T1000 (cell line): ENCODE measurements at places on chromosomes 7 and 10.

DNA sequence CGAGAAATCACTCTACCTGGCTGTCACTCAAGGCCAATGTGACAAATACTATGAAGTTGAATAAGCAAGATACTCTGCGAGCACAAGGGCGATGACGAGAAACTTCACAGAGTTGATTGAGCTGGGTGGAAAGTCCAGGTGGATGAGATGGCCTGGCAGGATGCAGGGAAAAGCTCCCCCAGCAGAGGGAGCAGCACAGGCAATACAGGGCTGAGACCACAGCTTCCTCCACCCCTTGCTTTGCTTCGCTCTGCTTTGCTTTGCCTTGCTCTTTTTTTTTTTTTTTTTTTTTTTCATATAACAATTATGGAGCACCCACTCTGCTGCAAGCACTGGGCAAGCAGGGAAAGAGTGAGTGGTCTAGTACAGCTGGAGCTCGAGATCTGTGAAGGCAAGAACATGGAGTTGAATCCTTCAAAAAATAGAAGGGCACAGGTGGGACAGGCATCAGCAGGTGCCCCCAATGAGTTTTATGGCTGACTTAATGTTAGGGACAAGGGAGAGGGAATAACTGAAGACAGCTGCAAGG lies 88.3 kb downstream of the CABCOCO1 start:
- peak; percentile 21 for DNase-seq

DNA sequence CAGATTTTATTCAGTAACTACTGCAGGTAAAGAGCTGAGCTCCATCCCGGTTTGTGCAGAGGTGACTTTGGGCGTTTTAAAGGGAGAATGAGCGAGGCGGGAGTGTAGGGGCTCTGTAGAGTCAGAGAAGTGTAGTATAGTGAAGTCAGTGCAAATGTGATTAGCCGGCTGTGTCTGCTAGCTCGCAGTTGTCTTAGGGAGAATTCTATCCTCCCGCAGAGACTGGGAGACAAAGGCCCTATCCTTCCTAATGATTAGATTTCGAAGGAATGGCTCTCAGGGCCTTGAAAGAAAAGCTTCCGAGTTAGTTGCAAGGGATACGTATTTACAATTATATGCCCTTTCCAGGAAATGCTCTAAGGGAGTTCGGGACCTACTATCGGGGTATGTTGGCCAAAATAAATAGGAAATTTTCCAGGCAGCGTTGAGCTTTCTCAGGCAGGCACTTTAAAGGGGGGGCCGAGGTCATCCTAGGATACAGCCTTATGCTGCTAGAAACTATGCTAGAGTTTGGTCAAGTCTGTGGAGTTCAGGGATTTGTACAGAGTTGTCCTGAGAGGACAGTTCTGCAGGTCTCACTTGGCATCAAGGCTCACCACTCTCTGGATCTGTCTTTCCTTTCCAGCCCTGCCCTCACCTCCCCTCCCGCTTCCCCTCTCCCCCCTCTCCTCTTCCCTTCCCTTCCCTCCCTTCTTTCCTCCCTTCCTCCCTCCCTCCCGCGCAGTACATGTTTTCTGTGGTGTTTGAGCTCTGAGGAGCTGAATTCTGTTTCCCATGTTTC lies 825 bp downstream of the MRPL32 start:
- DNase-seq: no peak

GRCh38 chr10:126227762-126228134 lies 160.5 kb downstream of the ADAM12 start:
- no peak for DNase-seq

DNA sequence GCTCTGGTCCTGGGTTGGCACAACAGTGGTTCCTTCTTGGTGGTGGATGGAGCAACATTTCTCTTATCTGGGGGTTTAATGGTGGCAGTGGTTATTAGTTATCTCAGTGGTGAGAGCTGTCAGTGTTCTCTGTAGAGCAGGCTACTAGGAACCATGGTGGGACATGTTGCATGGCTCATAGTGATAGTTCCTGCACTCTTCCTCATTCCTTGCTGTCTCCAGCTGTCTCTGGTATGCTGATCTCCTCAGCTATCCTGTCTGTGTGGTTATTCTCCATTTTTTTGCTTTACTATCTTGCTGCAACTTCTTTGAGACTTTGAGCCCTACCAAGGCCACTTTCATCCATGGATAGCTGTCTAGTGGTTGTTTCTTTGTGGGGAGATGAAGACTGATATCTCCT lies 44.0 kb downstream of the CCDC7 start:
- no peak for DNase-seq

- DNase-seq: no peak
Measured at GRCh38 chr7:151007469-151007898, 16.7 kb downstream of the NOS3 start.

- DNase-seq: no peak
Measured at GRCh38 chr7:125136755-125137532, 207.3 kb upstream of the POT1 start.

DNA sequence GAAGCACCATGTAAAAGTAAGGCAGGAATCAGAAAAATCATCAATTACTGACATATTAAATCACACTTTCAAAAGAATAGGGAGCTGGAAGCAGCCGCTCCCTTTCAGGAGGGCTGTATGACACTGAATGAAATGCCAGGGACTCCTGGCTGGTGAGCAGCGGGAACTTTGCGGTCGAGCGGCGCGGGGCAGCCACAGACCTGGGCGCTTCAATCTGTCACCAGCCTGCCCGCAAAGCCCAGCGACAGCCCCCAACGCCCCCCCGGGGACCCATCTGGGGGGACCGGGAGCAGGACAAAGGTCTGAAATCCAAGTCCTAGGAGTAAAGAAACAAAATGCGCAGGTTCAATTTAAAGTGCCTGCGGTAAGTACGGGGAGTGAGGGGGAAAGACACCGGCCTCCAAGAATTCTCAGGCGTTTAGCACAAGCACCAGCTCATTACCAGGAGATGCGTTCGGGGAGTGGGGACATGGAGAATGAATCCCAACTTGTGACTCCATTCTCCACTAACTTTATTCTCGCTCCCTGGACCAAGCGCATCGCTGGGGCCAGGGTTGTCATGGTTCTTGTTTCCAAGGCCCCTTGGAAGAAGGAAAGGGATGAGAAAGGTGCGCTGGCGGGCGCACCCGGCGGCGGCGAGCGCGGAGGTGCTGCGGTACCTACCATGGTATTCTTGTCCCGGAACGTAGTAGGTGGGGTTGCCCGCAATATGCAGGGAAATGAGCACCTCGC lies 824 bp downstream of the RELN start:
- DNase-seq: no peak

DNA sequence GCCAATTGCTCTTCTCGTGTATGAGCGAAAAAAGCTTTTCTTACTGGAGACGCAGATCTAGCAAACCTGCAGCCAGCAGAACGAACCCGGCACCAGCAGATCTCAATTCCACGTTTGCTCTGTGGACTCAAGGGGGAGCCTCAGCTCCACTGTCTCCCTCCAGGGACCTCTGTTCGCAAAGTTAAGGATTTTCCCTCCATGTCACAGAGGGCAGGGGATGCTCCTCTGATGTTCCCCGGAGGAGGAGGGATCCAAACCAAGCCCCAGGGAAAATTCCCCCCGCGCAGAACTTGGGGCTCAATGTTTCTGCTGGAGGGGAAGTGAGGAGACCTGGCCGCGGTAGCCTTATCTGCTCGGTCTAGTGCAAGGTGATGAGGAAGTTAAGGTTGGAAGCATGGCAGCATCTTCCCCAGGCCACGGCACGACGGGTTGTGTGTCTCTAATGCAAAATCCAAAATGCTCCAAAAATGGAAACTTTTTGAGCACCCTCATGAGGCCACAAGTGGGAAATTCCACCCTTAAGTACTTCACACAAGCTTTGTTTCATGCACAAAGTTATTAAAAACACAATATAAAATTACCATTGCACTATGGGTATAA lies 9.0 kb downstream of the IQCE start:
- no peak for DNase-seq

- peak; percentile 37 for DNase-seq
Measured at GRCh38 chr7:137592232-137592896, 248.8 kb upstream of the PTN start.

DNA sequence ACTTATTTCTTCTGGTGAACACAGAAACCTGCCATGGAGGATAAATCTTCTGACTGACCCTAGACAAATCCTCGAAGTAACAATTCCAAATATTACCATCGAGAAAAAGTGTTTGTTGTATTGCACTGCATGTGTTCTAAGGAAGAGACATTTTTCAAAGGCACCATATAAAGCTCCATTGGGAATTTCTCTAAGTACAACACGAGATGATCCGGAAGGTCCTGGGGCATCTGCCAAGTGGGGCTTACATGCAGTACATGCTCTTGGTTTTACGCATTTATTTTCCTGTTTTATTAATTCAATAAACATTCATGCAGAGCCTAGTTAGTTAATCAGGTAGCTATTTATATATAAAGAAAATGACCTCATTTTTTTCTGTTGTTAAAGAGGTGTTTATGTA lies 692.0 kb upstream of the IGFBP3 start:
- no peak for DNase-seq

GRCh38 chr7:116122972-116123595 lies 87.3 kb upstream of the TES start:
- DNase-seq: no peak

- no peak for DNase-seq
Measured at GRCh38 chr7:151423226-151423625, 13.4 kb upstream of the WDR86 start.

- DNase-seq: no peak
Measured at GRCh38 chr7:31465285-31465684, 48.6 kb upstream of the ITPRID1 start.

GRCh38 chr10:102398172-102399020 lies 2.9 kb downstream of the NFKB2 start:
- no peak for DNase-seq

GRCh38 chr7:123879628-123880027 lies 34.7 kb downstream of the HYAL4 start:
- no peak for DNase-seq

GRCh38 chr10:44776181-44776580 lies 135.0 kb upstream of the TMEM72 start:
- DNase-seq: no peak

- DNase-seq: no peak
Measured at GRCh38 chr7:9189703-9190102, 756.3 kb downstream of the NXPH1 start.

DNA sequence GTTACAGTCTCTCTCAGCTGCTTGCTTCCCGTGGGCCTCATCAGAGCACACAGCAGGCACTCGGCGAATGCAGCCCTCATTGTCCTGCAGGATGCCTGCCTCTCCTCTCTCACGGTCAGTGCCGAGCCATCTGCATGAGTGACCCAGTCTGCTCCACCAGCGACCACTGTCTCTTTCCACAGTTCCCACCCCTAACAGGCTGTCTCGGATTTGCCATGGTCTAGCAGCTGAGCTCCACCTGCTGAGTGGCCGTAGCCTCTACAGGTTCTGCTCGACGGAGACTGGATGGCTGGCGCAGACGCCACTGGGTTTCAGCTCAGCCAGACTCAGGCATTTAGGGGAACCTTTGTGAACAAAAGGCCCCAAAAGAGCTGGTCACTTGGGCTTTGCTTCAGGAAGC lies 209.4 kb upstream of the FOXK1 start:
- DNase-seq: no peak

DNA sequence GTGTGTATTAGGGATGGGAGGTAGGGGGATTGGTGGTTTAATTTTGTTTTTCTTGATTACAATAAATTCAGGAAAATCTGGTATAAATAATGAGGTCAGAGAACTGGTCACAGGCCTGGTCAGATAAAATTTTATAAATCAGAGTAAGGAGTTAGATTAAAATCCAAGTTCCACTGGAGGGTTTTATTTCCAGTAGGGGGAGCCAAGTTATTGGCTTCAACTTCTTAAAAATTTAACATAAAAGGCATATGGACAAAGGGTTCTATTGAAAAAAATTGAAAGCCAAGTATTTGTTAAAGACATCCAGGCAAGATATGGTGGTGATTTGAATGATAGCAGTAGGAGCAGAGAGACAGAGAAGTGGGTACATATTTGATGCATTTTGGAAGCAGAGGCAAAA lies 763.3 kb downstream of the SORCS1 start:
- DNase-seq: no peak

DNA sequence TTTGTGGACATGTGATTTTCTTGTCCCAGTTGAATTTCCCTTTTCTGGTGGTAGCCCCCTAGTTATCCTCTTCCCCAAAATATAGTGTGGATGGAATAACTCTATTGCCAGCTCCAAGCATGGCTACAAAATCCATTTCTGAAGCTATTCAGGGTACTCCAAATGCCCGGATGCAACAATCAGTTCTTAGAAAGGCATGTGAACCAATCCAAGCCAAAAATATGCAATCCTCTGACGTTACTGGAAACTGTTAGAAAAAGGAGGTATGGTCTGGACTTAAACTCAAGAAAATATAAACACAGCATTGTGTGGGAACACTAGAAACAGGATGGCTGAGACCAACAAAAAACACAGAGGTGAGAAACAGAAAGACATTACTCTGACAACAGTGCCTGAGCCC lies 347.0 kb downstream of the GPAM start:
- no peak for DNase-seq

DNA sequence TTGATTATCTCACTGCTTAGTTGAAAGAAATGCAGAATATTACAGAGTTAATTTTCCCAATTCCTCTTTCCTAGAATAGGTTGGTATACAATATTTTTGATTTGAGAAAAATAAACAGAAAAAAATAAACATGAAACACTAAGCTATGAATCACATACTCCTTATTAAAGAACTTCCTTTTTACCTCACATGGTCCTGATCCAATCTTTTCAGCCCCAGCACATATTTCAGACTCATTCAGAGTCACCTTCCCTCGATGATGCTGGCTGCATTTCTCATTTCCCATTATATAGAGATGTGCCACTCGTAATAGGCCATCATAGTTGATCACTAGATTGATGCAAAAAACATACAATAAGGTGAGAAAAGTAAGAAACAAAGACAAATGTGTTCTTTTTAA lies 64.6 kb downstream of the HGF start:
- DNase-seq: no peak

DNA sequence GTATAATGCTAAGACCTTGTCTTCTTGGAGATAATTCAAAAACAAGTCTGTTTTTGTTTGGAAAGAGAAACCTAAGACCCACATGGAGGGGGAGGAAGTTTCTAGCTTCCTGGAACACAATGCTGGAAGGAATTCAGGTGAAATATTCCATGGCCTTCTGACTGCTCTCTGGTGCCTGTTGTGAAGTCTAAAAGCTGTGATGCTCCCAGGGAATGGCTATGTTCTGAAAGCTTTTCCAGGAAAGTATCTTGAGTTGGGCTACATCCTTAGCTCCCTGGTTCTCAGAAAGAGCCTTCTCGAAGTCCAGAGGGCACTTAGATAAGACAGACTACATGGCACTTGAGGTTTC lies 12.5 kb upstream of the PFKP start:
- DNase-seq: no peak
